ENCODE measurements at places on chromosomes 13 and 19.

DNA sequence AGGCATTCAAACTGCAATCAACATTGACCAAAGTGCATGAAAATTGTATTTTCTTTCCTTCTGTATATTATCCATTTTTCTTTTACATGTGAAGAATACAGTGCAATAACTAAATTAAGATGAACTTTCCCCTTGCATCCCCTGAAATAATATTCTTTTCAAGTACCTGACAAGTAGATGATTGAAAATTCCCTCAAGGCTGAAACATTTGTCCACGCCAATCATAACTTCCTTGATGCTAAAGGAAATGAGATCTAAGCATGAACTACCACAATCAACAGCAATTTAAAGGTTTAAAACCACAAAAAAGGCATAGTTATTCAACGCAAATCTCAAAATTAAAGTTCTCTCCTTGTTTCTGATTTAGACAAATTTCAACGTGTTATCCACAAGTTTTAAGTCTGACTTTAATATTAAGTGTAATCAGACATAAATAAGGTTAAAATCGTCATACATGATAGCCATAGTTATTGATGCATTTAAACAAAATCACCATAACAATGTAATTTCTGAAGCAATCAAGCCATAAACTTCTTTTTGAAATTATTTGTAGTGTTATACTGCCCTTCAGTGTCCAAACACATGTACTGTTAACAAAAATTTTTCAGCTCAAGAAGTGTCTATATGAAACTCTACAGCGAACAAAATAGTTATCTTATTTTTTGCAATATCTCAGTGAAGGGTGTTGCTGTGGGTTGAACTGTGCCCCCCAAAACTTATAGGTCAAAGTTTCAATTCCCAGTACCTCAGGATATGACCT, 169.5 kb downstream of the DCLK1 start:
- no peak for DNase-seq

GRCh38 chr13:98979012-98979660, 1.3 kb upstream of the DOCK9 start:
- no peak for DNase-seq

DNA sequence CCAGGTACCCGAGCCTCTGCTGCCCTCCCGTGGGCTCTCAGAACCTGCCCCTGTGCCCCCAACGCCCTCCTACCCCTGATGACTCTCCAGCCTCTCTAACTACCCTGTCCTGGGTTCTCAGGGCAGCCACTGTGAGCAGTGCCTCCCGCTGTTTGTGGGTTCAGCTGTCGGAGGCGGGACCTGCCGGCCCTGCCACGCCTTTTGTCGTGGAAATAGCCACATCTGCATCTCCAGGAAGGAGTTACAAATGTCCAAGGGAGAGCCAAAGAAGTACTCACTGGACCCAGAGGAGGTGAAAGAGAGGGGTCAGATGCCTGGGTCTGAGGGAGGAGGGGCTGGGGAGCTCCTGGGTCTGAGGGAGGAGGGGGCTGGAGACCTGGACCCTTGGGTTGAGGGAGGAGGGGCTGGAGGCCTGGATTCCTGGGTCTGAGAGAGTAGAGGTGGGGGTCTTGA, 20.0 kb downstream of the CNFN start:
- peak; percentile 87 for DNase-seq

DNA sequence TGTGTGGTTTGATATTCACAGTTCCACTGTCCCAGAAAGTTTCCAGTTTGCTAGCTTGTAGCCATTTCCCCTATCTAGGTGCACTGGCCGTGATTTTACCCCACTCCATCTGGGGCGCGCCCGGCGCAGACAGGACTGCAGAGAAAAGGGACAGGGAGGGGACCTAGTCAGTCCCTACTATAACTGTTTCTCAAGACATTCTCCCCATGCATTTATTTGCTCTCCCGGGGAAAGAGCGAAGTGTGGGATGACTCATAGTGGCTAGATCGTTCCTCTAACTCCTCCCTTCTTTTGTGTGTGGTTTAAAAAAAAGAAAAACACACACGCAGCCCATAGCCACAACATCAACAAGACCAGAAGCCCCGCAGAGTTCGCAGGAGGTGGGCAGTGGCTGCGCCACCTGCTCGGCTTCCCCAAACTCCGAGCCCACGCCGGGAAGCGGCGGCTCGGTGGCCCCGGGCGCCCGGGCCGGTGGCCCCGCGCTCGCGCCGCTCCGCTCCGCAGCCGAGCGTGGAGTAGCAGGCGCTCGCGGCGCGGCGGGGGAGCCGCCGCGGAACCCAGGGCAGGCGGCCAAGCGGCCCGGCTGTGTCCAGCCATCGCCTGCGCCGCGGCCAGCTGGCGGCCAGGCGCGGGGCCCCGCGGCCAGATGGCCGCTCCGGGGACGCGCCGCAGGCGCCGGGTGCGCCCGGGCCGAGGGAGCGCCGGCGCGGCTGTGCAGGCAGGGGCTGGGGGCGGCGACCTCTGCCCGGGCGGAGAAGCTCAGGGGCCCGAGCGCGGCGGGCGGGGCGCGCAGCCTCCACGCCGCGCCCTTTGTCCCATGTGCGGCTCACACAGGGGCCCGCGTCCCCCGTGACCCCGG, 653 bp downstream of the TMTC4 start:
- DNase-seq, result peak; percentile 82

- peak; percentile 93 for DNase-seq
Observed at GRCh38 chr19:23758187-23759074, at the start of gene ZNF681. Gene ZNF681, minus strand, starts transcription at chr19:23758891. Its CDS starts 142 bp downstream, at chr19:23758749.

DNA sequence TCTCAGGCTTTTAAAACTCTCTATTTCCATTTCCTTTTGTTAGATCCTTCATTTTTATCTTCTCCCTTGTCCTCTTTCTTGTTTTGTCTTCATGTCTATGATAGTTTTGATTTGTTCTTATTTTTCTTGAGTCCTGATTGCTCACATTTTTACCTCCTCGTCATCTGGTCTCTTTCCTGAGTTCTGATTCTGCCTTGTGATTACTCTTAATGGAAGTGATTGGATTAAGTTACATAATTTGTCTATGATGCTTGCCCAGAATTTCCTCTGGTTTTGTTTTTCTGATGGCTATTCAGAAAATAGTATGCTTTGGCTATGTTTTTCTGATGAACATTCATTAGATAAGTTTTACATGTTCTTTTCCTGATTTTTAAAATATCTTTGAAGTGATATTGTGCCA, 102.6 kb downstream of the DNAJC3 start:
- DNase-seq, result no peak

- DNase-seq, result no peak
Observed at GRCh38 chr13:40024204-40024966, 368.9 kb downstream of the COG6 start.

GRCh38 chr13:114258589-114258988, 22.8 kb upstream of the UPF3A start:
- DNase-seq, result no peak

- no peak for DNase-seq
Observed at GRCh38 chr19:45592366-45592765, 7.8 kb upstream of the OPA3 start.

DNA sequence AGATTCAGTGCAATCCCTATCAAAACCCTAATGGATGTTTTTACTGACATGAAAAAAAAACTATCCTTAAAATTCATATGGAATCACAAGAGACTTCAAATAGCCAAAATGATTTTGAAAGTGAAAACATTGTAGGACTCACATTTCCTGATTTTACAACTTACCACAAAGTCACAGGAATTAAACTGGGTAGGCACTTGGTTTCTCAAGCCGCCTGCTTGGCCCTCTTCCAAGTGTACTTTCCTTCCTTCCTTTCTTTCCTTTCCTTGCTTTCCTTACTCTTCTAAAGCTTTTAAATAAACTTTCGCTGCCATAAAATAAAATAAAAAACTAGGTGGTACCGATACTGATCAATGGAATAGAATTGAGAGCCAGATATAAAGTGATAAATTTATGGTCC, 21.0 kb upstream of the CD33 start:
- DNase-seq, result no peak

- DNase-seq, result peak; percentile 81
Observed at GRCh38 chr19:12885749-12886650, 1.0 kb downstream of the KLF1 start.

GRCh38 chr13:20446405-20446804, 79.3 kb downstream of the CRYL1 start:
- no peak for DNase-seq

DNA sequence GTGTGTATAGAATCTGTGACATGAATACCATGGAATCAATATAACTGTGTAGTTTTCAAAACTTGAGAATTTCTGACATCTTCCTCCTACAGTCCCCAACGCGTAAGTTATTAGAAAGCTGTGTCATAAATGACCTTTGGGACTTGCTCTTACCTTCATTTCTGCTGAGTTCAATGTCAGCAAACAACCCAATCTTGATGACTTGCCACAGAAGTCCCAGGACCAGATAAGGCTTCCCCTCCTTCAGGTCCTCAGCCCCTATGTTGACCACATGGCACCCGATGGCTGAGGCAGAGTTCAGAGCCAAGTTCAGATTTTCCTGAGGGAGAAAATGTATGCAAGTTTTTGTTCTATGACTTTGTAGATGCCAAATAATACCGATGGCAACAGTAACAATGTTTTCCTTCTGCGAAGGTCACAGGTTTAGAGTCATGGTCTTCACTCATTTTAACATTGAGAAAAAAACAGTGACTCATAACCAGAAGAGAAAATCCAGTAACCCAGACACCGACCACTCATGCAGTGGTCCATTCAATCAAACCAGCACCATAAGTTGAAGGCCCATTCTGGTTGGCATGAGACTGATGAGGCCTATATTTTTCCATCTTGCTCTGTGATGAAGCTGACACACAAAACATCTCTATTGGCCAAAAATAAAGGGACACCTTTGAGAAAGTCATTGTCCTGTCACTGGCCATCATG, 29.2 kb downstream of the LCP1 start:
- DNase-seq, result no peak

GRCh38 chr19:7665076-7665475, 3.8 kb upstream of the RETN start:
- no peak for DNase-seq

- DNase-seq, result no peak
Observed at GRCh38 chr13:34708566-34709313, 233.3 kb upstream of the NBEA start.

DNA sequence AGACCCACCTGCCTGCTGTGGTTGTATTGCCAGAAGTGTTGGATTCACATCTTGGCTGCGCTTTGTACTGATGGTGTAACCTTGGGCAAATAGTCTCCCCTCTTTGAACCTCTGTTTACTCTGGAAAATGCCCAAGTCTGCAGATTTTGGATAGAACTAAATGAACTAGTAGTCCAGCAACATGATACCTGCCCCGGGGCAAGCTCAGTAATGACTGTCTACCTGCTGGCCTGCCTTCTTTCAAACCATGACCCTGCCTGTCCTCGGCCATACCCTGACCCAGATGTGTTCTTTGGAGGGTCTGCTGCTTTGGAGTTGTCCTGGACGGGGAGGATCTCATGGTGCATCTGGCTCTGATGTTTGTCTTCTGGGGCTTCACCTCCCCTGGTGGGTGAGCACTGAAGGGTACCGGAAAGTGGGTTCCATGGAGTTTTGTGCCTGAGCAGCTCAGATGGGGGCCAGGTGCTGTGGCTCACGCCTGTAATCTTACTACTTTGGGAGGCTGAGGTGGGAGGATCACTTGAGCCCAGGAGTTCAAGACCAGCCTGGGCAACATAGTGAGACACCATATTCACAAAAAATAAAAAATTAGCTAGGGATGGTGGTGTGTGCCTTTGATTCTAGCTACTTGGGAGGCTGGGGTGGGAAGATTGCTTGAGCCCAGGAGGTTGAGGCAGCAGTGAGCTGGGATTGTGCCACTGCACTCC, 59.5 kb downstream of the TNFRSF19 start:
- no peak for DNase-seq

- DNase-seq, result no peak
Observed at GRCh38 chr13:109366525-109366924, 419.9 kb downstream of the IRS2 start.

- DNase-seq, result no peak
Observed at GRCh38 chr13:29733147-29733611, 117.2 kb downstream of the UBL3 start.

- peak; percentile 63 for DNase-seq
Observed at GRCh38 chr19:39325778-39326665, 5.4 kb upstream of the LRFN1 start.

DNA sequence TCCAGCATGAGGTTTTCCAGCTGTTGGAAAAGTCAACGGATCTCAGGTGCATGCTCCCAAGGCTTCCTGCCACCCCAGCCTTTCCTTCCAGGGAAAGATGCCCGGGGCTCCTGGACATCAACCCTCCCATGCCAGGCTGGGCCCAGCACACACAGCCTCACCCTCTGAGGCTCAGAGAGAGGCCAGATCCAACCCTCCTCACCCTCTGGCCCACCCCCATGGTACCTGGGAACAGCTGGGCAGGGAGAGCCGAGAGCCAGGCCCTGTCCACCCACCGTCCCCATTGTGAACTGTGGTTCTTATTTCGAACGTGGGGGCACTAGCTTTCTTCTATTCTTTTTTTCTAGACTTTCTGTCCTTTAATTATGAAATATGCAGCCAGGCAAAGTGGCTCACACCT, 9.9 kb upstream of the CCNP start:
- no peak for DNase-seq

GRCh38 chr19:15675560-15675959, 2.7 kb downstream of the CYP4F12 start:
- no peak for DNase-seq

DNA sequence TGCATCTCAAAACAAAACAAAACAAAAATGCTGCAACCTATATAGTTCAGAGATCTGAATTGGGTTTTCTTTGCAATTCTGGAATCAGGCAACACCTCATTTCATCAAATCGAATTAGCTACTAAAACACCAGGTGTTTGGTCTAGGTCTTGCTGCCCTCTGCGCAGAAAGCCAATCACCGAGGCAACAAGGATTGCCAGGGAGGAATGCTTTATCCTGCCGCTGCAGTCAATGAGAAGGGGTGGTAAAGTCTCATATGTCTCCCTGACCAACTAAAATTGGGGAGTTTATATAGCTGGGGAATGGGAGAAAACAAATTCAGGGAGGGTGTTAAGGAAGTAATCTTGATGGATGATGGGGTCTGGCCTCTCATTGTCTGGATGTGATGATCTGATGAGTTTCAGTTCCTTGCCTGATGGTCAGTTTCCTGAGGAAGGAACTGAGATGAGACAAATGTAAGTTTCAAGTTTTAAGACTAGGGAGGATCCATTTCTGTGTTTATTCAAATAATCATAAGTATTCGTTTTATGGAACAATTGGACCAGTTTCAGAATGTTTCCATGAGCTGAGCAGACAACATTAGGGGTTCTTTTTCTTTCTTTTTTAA, 5.0 kb upstream of the YJU2 start:
- DNase-seq, result no peak

Data from endodermal cell (in vitro differentiated cells).